ENCODE measurements at places on chromosomes 4 and X.

DNA sequence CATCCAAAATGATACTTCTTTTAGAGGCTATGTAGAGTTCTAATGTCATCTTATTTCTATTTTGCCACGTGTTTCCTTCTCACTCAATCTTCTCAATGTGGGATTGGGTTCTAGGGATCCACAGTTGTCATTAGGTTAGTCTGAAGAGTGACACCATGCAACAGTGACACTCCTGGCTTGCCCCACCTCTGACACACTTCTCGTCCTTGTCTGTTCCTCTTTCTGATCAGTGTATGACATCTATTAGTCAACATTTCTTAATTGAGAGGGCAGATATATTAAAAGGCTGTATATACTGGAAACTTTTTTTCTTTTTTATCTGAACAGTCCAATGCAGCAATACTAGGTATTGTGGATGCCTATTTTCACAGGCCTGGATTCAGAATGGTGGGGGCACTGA lies 67.6 kb upstream of the GYPA start:
- DNase-seq = no peak

GRCh38 chr4:88007304-88008121 lies at the start of gene PKD2:
PKD2 (plus strand) TSS chr4:88007635; CDS start chr4:88007734, 99 bp downstream.
- DNase-seq = peak; percentile 84

- DNase-seq = no peak
These were observed 27.6 kb upstream of the TMEM184C start for GRCh38 chr4:147589586-147589985.

DNA sequence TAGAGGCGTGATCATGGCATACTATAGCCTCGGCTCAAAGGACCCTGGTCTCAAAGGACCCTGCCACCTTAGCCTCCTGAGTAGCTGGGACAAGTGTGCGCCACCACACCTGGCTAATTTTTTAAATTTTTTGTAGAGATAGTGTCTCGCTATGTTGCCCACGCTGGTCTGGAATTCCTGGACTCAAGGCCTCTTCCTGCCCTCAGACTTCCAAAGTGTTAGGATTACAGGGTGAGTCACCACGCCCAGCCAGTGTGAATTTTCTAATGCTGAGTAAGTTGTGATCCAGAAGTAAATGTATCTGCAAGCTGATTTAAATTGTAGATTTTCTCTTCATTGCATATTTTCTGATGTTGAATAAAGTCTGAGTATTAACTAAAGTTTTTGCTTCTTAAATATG lies 2.6 kb upstream of the ZNF674 start:
- no peak for DNase-seq

DNA sequence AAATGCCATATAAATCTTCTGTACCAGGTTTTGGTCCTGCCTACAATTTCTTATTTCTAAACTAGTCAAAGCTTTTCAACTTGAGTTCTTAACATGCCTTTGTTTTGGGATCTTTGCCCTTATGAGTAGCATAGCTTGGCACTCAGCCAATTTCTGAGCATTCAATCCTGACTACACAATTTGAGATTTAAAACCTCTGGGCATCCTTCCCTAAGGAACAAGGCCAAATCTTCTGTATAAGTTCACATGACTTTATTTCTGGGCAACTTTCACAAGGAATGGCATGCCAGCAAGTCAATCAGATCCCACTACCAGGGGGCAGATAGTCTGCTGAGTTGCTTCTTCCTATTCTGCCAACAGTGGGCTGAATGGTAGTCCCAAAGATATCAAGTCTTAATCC lies 254.2 kb downstream of the ADAMTS3 start:
- DNase-seq = no peak

DNA sequence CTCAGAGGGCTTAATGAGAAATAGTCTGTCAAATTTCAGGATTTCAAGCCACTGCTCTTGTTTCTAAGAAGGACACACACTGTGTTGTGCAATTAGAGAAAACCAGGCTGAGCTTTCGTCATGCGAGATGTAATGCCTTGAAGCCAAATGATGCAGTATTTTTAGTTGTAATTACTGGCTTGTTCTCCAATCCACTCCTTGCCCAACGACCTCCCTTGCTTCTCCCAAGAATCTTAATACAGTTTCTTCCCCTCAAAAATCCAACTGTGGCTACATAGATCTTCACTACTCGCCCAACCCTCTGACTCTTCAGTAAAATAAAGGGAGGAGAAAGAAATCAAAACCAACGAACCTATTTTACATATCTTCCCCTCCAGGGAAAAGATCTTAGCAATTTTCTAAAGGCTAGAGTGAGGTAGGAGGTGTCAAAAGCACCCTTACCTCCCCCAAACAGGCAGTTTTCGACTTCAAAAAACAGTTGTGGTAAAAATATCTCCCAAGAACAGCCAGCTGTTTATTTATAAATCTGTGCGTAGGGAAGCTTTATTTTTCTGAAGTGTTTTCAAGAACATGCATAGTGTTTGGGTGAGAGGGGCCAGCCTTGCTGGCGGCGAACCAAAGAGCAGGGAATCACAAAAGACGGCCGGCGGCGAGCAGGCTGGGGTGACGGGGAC lies 68.7 kb downstream of the MGST2 start:
- DNase-seq = no peak

DNA sequence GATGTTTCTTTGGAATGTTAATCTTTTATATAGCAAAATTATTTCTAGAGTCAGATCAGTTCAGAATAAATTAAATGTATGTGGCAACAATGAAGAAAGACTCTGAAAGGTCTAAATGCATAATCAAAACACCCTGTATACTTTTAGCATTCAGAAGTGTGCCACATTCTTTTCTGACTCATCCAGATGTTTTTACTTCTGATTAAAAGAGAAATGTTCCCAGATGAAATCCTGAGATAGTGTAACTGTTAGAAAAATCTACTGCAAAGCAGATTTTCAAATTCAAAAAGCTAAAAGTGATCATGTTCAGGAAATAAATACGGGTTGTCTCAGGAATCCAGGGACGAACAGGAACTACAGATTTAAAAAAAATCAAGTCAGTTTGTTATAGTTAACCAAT lies 241.4 kb downstream of the GRIA3 start:
- DNase-seq = no peak

- DNase-seq = no peak
These were observed 83.6 kb downstream of the ANAPC10 start for GRCh38 chr4:145014365-145014764.

DNA sequence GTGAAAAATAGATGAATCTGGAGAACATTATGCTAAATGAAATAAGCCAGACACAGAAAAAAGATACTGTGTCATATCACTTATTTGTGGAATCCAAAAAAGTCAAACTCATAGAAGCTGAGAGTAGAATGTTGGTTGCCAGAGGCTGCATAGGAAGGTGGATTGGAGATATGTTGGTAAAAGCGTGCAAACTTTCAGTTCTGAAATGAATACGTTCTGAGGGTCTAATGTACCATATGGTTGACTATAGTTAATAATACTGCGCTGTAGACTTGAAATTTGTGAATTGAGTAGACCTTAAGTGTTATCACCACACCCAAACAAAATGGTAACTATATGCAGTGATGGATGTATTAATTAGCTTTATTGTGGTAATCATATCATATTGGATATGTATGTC lies 45.0 kb upstream of the UPRT start:
- DNase-seq = no peak

DNA sequence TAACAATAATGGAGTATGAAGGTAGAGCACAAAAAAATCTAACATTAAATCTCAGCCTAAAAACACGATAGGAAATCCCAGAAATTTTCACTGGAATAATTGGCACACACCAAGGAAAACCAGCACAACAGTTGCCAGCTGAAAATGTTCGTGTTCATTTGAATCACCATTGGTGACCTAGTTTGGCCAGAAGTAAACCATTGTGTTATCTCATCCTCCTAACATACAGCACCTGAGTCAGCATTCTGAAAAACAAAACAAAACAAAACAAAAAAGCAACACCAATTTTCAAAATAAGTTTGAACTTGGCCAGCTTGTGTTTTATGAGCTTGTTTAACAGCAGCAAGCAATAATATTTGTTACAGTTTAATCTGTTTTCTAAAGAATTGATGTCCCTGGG lies 41.1 kb downstream of the UCHL1 start:
- DNase-seq = no peak

DNA sequence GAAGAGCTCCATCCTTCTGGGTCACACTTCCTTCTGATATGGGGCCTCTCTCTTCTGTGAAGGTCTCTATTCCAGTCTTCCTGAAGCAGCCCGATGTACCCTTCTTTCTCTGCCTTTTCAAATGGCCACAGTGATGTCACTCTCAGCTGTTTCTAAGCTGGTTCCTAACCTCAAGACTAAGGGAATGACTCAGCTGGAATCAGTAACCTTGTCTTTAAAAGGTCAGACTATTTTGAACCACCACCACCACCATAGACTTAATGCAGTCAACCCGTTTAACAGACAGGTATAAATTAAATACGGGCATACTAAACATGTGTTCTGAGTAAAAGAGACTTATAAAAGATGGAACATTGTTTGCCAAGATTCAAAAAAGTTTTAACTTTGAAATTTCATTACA lies 121.0 kb downstream of the PPA2 start:
- DNase-seq = no peak

DNA sequence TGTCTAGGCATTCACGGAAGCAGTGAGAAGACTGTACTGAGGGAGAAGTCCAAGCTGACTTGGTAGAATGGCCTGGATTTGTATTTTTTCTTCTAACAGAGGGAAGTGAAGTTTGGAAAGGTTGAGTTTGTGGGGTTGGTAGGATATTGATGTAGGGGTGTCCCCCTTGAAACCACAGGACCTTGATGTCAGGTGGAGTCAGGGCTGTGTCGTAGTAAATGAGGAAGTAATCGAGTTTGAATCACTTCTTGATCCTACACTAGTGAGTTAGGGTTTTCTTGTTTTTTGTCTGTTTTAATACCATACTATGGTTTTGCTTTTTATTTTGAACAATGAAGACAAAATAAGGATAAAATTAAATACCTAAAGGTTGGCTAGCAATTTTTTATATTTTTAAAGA lies 30.1 kb upstream of the ANAPC4 start:
- DNase-seq = no peak

GRCh38 chr4:110480031-110480549 lies 4.1 kb downstream of the ENPEP start:
- no peak for DNase-seq

- no peak for DNase-seq
These were observed 62.0 kb downstream of the ASMT start for GRCh38 chrX:1676866-1677265.

GRCh38 chr4:2275546-2276251 lies 13.8 kb upstream of the MXD4 start:
- DNase-seq = no peak

DNA sequence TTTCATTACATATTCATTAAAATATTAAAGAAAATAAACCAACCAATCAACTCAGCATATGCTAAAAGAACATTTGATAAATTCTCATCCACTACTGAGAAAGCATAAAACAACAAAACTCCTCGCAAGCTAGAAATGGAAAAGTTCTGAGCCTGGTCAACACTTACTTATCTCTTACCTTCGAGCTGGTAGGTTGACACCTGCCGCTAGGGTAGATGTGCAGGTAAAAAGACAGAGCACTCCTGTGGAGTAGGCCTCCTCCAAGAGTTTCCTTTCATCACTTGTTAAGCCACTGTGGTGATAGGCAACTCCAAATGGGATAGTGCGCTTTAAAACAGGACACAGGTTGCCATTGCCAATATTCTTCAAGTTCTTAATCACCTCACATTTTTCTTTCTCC lies 18.9 kb downstream of the HELQ start:
- no peak for DNase-seq

GRCh38 chr4:53431052-53431451 lies 53.6 kb downstream of the FIP1L1 start:
- no peak for DNase-seq

DNA sequence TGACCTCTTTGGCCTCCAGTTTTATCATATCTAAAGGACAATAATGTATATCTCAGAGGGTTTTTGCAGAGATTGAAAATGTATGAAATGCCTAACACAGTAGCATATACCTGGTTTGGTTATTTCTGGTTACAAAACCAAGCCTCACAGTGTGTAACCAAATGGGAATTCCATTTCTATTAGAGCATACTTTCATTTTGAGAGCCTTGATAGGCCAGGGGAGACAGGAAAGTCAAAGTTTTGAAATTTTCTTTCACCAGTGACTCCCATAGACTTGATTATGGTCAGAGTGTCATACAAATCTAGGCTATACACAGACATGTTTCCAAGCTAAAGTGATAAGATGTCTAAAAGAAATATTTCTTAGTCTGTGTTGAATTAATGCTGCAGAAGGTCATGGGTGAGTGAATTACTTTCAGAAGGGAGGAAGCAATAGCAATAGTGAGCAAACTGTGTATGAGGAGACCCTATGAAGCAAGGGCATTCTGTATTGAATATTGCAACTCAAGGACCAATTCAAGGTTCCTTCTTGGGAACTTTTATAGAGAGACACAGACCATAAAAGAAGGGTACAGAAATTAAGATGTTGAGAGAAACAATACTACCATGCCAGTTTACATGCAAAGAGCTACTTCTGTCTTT lies 151.1 kb downstream of the PDE5A start:
- DNase-seq = no peak

DNA sequence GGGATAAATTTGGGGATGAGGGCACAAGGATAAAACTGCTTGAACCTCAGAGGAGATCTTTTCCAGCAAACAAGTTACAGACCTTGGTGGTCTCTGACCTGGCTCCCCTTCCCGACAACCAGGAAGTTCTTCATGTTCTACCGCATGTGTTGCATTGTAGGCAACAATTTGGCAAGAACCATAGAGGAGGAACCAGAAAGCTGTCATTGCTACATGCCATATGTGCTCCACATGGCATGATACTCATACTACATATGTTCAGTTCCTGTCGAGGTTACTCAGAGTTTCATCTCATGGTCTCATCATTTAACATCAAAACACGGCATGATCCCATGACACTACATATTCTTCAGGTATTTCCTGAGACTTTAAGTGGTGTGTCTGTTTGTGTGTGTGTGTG lies 235.9 kb downstream of the OR13H1 start:
- DNase-seq = no peak

- no peak for DNase-seq
These were observed 609.6 kb upstream of the SPANXN1 start for GRCh38 chrX:144637731-144638130.

DNA sequence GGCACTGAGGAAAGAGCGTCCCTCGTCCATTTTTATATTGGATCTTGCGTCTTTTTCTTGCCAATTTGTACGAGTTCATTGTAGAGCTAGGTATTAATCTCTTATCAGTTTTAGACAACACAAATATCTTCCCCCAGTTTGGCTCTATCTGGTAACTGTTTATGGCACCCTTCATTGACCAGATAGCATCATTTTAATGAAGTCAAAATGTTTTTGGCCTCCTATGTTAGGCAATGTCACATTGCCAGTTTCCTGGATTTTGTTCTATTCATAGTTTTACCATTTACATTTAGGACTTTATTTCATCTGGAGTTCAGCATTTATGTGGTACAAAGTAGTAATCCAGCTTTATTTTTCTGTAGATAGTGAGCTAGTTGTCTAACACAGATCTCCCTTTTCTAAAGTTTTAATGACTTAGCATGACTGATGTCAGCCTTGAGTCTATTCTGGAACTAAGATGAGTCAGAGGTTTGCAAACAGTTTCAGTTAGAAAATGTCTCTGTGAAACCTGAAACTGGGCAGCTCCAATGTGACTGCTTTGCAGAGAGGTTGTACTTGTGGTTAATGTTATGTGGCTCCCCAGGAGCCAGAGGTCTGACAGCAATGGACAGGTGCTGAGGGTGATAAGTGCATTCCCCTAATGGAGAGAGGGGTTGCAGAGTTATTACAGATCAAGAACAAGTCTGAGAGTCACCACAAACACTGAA lies 5.3 kb upstream of the STBD1 start:
- DNase-seq = peak; percentile 63

GRCh38 chrX:133633950-133634349 lies 218.7 kb upstream of the GPC4 start:
- no peak for DNase-seq

GRCh38 chr4:140069066-140069465 lies 84.9 kb downstream of the MAML3 start:
- DNase-seq = no peak

Measured in GM12891 (cell line).